ENCODE measurements at places on chromosomes 5 and 9.

- peak; percentile 29 for DNase-seq
Measured at GRCh38 chr9:110316261-110317075, 21.2 kb downstream of the TXNDC8 start.

DNA sequence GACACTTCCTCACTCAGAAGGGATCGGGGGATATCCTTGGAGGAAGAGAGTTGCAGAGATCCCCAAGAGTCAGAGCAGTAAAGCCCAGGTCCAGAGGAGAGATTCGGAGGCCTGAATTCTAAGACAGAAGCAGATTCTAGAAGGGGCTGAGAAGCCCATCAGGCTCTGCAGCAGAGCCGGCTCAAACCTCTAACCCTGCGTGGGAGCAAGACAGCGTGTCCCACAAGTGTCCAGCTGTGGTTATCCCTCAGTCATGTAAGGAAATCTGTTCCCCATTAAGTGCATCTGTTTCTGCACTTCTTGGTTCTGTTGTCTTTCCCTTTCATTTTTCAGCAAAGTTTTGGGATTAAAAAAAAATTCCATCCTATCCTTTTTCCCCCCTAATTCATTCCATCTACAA, 4.8 kb upstream of the DIAPH1 start:
- DNase-seq, result no peak

- DNase-seq, result no peak
Measured at GRCh38 chr5:121725450-121725849, 126.2 kb upstream of the FTMT start.

DNA sequence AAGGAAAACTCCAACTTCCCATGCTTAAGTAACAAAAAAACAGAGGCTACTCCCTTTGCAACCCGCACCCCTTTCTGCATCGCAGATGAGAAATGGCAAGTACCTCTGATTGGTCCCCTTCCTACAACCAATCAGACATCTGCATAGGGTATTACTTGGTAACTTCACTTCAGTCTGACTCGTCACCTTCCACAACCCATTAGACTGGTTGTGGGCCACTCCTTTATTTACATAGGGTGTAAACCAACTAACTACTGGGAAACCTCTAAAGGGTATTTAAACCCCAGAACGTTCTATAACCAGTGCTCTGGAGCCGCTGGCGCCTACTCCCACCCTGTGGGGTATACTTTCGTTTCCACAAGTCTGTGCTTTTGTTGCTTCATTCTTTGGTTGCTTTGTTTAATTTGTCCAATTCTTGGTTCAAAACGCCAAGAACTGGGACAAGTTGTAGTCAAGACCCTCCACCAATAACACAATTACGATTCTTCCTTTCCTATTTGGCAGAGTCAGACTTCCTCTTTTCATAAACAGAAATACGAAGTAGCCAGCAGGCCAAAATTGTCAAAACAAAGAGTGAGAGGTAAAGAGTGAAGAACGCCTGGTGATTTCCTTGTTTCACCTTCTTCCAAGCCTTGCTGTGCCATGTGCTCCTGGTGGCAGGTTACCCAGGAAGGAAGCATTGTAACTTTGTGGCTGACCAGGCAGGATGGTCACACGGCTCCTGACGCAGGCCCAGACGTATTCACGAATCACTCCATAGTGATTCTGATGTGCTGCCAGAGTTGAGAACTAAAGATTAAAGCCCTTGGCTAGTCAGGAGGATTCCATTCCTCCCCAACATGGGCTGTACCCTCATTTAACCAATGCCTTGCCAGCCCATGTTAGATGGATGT, 477.4 kb downstream of the ARHGEF28 start:
- no peak for DNase-seq

DNA sequence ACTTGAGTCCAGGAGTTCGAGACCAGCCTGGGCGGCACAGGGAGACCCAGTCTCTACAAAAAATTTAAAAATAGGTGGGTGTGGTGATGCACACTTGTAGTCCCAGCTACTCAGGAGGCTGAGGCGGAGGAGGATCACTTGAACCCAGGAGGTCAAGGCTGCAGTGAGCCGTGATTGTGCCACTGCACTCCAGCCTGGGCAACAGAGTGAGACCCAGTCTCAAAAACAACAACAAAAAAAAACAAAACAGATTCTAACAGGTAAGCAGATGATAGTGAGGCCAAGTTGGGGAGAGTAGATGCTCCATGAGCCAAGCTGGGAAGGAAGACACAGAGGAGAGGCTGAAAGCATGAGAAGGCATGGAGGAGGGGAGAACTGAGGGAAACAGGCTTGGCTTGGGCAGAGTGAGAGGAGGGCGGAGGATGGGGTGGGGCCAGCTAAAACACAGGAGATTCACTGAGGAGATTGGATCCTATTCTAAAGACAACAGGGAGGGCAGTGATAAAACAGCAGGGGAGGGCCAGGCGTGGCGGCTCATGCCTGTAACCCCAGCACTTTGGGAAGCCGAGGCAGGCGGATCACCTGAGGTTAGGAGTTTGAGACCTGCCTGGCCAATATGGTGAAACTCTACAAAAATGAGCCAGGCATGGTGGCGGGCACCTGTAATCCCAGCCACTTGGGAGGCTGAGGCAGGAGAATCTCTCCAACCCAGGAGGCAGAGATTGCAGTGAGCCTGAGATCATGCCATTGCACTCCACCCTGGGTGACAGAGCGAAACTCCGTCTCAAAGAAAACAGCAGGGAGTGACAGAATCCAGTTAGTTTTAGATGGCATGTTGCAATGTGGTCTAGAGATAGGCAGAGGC, 8.4 kb downstream of the RPS14 start:
- no peak for DNase-seq

DNA sequence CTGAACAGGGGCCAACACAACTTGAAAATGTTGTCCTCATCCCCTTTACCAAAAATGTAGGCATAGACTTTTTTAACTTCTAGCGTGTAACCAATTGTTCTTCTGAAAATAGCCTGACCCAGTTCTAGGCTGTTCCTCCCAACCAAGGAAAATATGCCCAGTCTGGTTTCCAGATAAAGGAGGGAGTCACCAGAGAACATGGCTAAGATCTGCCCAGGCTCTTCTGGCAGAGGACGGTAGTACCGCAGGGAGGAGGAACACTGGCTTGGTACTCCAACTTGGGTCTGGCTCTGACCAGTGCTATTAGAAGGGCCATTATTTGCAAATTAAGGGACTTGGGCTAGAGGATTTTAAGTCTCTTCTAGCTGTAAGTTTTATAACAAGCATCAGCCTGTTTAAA, 63.1 kb downstream of the GRAMD2B start:
- no peak for DNase-seq

DNA sequence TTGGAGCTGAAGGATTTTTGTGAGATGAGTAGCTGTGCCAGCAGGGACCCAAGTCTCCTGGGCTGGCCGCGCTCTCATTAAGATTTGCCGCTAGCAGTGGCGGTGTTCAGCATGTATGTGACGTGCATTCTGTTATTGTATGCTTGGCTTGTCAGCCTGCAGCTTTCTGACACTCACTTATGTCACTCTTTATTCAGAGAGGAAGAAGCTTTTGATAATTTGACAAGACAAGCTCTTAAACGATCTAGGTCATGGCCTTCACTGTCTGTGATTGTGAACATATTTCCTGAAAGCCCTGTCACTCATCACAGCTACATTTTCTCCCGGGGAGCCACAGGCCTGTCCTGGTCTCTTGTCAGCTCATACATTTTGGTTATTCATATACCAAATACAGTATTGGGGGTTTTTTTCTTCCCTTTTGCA, 98.2 kb upstream of the GRHPR start:
- no peak for DNase-seq

DNA sequence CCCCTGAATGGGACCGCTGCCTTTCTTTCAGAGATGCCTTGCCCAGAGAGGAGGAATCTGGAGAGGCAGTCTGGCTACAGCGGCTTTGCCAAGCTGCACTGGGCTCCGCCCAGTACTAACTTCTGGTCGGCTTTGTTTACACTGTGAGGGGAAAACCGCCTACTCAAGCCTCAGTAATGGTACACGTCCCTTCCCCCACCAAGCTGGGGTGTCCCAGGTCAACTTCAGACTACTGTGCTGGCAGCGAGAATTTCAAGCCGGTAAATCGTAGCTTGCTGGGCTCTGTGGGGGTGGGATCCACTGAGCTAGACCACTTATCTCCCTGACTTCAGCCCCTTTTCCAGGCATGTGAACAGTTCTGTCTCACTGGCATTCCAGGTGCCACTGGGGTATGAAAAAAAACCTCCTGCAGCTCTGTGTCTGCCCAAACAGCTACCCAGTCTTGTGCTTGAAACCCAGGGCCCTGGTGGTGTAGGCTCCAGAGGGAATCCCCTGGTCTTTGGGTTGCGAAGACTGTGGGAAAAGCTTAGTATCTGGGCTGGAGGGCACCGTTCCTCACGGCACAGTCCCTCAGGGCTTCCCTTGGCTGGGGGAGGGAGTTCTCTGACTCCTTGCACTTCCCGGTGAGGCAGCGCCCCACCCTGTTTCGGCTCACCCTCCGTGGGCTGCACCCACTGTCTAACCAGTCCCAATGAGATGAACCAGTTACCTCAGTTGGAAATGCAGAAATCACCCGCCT, 171.2 kb downstream of the CWC27 start:
- no peak for DNase-seq

Measured in GM12892 (cell line).